ENCODE measurements at places on chromosomes 7 and 10. TPM values are rescaled to one million over a fixed set of nuclear protein-coding genes. Genes with fewer than 3 reads are reported as not detected.
A peak's percentile ranks its signal among the peaks of the same experiment; 100 is the strongest.

DNA sequence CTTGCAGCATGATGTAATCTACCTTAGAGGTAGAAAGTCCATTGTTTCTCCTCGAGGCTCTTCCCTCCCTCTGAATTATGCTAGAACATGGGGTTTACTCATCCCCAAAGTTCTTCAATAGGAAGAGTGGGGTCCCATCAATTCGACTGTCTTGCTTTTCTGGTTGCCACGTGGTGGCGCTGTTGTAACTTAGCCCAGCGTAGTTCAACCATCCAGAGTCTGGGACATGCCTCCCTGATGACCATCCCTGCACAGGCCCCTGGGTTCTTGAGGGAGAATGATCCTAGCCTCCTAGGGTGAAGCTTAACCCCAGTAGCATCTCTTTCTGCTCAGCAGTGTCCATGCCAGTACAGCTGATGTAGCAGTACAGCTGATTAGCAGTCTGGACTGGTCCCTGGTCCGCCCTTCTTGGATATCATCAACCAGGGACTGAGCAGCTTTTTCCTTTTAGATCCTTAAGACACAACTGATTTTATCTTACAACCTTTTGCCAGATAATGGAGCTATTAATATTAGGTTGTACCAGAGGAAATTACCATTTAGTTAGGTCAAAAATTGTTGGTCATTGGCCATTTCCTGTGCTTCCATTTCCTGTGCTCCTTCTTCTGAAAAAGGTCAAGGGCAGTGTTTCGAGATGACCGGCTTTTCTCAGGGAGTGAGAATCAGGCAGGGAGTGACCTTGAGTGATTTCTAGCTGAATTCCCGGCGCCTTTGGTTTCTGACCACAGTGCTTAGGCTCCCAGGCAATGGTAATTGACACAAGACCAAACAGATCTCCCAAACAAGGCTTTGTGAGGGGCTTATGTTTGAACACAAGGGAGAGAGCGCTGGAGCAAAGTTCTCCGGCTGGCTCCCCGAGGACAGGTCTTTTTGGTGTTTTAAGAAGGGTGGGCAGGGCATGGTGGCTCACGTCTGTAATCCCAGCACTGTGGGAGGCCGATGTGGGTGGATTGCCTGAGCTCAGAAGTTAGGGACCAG, 65.4 kb downstream of the TACC2 start:
- DNase-seq, result peak; percentile 77

- no peak for DNase-seq
Observed at GRCh38 chr10:86049442-86049841, 317.2 kb downstream of the GRID1 start.

DNA sequence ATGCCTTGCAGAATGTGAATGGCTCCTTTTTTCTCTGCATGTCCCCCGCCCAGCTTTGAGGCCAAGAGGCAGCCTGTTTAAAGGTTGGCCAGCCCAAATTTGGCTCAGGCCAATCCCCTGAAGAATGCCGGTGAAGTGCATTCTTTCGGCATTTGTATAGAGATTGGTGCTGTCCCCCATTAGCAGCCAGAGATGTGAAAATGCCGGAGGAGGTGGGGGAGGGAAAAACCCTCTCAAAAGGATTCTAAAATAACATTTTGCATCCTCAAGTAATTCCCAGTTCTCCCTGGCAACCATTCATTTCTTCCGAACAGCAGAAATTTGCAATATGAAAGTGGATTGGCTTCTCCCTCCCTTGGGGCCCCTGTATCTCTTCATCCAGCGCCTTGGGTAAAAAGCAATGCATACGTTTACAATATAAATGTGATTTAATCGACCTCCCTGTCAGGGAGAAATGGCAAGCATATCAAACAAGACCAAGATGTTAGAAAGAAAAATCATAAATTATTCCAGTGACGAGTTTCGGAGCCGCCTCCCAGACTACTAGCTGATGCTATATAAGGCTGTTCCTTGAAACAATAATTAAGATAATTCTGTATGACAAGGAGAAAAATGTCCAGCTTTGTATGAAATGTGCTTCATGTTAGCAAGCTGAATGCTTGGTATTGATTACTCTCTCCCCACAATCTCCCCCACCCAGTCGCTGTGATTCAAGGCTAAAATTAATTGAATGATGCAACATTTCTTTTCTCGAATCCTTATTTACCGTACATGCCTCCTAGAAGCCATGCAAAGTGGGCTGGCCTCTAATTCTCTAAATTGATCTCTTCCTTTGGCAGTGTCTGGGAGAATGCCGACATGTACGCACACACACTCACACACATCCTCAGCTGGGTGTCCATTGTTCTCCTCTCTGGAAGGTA, 323.7 kb downstream of the RPS24 start:
- peak; percentile 41 for DNase-seq

The GRID2IP gene
- total RNA-seq, result 0.21 TPM

The MLXIPL gene
- total RNA-seq, result not detected

The LIPM gene
- total RNA-seq, result not detected

The SPDYE1 gene
- total RNA-seq, result not detected

The SND1 gene
- total RNA-seq, result 159 TPM

Data from uterus (tissue), 4 donors.